ENCODE measurements at places on chromosomes 7 and 10.

- DNase-seq, result peak; percentile 1
These were observed 30.8 kb downstream of the TM9SF3 start for GRCh38 chr10:96556003-96556402.

DNA sequence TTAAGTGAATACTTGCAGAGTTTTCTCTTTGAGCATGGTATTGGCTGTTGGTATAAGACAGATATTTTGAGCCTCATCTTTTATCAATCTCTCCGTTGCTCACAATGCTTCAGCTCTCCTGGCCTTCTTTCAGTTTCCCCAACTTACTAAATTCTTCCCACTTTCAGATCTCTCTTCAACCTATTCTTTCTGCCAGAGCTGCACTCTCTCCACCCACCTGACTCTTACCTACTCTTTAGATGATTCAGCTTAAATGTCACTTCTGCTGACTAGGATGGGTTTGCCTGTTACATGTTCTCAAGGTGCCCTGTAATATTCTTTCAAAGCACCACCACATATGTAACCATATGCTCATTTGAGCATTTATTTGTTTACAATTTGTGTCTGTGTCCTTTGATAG is 1.6 kb downstream of the EXOSC1 start:
- DNase-seq, result no peak

DNA sequence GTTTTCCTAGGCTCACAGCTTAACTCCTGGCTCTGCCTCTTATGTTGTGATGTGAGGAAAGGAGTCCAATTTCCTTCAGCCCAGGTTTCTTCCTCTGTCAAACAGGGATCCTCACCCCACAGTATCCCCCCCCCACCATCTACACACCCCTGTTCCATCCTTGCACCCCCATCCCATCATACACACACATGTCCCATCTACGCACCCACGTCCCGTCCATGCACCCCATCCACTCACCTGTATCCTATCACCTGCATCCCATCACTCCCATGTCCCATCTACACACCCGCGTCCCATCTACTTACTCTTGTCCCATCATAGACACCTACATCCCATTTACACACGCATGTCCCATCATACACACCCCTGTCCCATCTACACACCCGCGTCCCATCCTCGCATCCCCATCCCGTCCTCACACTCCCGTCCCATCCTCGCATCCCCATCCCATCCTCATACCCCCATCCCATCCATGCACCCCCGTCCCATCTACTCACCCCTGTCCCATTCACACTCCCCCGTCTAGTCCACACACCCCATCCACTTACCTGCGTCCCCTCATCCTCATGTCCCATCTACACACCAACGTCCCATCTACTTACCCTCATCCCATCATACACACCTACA is 117.3 kb downstream of the TRRAP start:
- no peak for DNase-seq

GRCh38 chr10:62972103-62972502 is 155.9 kb upstream of the EGR2 start:
- no peak for DNase-seq

GRCh38 chr10:3486346-3487065 is 298.5 kb downstream of the KLF6 start:
- peak; percentile 29 for DNase-seq

DNA sequence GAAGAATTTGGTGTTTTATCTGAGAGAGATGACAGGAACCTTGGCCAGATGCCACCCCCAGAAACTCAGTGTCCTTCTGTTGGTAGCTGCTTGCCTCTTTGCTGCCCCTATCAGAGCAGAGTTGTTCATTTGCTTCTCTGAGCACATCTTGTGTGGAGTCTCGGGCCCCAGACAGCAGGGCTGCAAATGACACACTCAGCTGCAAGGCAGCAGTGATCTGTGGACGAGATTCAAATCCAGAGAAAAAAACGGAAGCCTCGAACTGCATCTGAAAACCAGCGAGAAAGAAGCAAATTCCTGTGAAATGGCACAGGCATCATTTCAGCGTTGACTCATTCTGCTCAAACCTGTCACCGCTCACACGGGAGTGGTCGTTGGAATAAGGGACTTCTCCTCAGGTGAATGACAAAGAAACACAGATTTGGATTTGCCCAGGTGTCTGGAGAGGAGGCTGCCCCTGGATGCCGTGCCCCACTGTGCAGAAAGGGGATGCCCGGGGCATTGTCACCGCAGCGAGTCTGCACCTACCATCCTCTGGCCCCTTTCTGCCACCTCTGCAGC is 144.7 kb downstream of the PFKFB3 start:
- DNase-seq, result no peak

DNA sequence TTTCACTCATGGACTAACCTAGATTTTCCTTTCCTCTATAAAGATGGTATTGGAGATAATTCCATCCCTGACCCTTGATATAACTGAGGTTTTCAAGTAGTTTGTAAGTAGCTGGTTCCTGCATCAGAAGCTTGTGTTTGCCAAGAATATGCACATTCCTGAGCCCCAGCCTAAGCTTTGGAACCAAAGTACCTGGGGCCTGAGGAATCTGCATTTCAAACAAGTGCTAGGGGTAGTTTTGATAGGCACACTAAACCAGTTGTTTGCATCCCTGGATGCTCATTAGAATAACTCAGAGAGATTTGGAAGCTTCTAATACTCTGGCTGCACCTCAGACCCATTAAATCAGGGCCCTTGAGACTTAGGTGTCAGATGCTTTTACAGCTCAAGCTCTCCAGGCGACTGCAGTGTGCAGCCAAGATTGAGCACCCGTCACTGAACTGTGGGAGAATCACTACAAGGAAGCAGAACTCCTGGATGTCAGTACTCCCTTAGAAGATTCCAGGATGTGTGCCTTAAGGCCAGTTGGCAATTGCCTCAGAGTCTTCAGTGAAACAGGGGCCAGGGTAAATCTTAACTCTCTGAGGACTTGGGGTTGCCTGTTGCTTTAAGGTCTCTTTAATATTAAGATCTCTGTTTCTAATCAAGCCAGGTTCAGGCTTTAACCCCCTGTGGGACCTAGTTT is 565.0 kb downstream of the REEP3 start:
- DNase-seq, result no peak

GRCh38 chr7:42145539-42145938 is 91.5 kb downstream of the GLI3 start:
- no peak for DNase-seq

DNA sequence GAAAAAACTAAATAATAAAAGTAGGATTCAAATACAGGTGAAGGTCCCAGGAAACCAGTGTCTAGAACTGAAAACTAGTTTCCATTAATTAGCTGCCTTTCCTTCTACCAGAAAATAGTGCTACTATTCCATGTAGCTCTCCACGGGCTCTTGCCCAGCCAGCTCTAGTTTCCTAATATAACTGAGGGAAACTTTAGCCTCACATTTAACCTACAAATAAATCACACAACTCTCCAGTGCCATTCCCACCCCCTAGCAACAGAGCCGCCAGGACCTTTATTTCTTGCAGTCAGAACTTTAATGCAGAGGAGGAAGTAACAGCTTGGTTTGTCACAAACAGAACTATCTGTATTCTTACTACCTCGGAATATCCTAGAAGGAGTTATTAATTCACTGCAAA is 10.3 kb downstream of the TOMM7 start:
- no peak for DNase-seq

- no peak for DNase-seq
These were observed 69.7 kb upstream of the ANTXRL start for GRCh38 chr10:46216836-46217751.

DNA sequence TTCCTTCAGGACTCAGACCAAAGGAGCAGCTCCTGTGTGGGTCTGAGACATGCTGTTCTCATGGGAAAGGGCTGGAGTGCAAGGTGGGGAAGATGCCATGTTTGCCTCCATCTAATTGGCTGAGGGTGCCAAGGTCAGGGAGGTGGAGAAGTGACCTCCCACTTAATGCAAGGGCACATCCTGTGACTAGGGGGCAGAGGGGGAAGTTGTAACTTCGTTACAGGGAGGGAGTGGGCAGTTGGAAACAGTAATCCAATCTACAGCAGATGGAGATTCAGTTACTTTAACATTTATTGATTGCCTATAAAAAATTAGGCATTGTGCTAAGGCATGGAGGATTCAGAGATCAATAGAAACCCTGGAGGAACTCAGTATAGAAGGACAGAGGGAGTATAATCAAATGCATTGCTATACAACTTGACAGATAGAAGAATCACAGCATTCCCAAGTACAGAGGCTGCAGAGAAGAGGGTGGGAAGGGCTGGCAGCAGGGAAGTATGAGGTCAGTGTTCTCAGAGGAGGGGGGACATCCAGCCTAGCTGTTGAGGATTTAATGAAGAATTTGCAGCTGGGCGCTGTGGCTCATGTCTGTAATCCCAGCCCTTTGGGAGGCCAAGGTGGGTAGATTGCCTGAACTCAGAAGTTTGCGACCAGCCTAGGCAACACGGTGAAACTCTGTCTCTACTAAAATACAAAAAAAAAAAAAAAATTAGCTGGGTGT is 75.9 kb downstream of the CCNY start:
- DNase-seq, result no peak

GRCh38 chr10:58335306-58336005 is 650 bp downstream of the UBE2D1 start:
- DNase-seq, result peak; percentile 4

GRCh38 chr10:79627075-79627474 is 16.3 kb downstream of the SFTPA1 start:
- no peak for DNase-seq

GRCh38 chr7:74657692-74658177 is at the start of gene GTF2I:
TSS of gene GTF2I (plus strand) at chr7:74657718. CDS start at chr7:74689129, 31,411 bp downstream.
- no peak for DNase-seq

GRCh38 chr7:100791881-100792666 is 35.2 kb downstream of the EPHB4 start:
- no peak for DNase-seq

DNA sequence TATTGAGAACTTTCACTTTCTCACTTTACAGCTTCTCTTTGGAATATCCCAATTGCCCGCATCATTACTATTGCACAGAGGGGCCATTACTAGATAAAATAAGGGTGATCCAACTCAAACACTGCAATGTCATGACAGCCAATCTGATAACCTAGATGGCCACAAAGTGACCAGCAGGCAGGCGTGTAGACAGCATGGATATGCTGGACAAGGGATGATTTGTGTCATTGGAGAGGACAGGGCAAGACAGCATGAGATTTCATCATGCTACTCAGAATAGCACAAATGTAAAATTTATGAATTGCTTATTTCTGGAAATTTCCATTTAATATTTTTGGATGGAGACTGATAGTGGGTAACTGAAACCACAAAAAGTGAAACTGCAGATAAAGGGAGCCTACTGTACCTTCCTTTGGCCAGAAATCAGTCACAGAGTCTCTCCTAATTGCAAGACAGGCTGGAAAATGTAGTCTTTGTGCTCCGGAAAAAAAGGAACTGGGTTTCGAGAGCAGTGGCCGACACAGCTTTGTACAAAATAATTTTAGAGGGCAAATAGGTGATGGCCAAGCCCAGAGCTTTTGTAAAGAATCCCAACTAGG is 6.1 kb upstream of the GSDME start:
- DNase-seq, result no peak

- no peak for DNase-seq
These were observed 73.4 kb upstream of the CTBP2 start for GRCh38 chr10:125233726-125234125.

All from NCI-H1092 treated with DMSO at 0.1 percent for 48 hours (cell line).